ENCODE measurements at places on chromosomes 7 and 10.

DNA sequence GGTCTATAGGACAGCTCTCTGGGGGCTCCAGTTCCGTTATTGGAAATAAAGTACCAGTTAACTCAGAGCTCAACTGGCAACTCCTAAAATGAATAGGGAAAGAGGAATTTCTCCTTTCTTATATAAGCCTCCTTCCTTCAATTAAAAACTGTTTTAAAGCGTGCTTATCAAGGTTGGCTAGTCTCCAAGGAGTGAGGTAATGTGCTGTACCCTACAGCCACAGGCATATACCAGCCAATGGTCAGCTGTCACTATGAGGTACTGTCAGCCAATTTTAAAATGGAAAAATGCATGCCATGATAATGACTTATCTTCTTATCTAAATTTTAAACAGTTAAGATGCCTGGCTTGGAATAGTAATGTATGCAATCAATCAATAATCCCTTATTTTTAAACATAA lies 76.2 kb downstream of the PLCE1 start:
- no peak for DNase-seq

DNA sequence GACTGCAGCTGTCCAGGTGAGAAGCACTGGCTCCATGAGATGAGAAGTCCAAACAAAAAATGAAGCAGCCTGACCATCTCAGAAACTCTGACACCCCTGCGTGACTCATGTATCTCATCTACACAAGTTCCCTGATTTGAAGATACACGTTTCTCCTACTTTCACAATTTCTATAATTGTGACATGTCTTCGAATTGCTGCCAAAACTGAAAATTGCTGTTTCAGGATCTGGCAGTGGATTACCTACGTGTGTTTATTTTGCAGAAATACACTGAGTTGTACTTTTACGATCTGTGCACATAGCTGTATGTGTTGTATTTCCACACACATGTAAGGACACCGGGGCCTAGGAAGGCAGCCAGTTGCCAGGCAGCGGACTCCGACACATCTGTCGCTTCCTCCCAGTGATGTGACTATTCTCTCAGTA lies 53.2 kb downstream of the LARP4B start:
- no peak for DNase-seq

DNA sequence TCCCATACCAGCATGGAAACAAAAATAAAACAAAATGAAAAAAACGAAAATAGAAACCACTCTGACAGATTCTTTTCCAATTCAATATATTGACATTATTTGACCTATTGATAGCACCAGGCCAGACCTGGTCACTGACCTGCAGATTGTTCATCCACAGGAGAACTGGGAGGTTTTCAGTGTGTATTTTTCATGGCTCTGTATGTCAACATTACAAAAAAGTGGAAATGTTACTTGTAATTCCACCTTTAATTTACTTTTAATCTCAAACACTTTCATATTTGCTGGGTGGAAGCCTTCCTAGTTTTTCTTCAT lies 2.9 kb downstream of the HKDC1 start:
- no peak for DNase-seq

DNA sequence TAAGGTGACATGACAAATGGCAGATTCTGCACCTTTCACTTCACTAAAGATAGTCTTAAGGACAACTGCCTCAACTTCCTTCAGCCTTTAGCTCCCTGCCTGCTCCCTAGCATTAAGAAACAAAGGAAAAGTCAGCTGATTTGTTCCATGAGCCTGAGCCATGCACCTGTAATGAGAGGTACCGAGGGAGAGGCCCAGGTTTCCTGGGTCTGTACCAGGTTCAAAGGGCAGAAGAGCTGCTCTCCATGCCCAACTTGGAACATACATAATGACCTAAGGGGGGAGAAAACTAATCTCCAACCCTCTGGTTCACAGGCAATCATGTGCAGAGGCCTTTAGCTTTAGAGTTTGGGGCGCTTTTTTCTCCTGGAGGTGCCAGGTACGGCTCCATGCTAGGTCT lies 111.2 kb downstream of the JAZF1 start:
- no peak for DNase-seq

All from left colon (tissue), 2 donors.